Stimulated activated CD8-positive, alpha-beta memory T cell treated with anti-CD3 and anti-CD28 coated beads, Interleukin-7, amount 100 ng/mL, for 1 hour (primary cell): ENCODE measurements at places on chromosomes 12 and 14.

DNA sequence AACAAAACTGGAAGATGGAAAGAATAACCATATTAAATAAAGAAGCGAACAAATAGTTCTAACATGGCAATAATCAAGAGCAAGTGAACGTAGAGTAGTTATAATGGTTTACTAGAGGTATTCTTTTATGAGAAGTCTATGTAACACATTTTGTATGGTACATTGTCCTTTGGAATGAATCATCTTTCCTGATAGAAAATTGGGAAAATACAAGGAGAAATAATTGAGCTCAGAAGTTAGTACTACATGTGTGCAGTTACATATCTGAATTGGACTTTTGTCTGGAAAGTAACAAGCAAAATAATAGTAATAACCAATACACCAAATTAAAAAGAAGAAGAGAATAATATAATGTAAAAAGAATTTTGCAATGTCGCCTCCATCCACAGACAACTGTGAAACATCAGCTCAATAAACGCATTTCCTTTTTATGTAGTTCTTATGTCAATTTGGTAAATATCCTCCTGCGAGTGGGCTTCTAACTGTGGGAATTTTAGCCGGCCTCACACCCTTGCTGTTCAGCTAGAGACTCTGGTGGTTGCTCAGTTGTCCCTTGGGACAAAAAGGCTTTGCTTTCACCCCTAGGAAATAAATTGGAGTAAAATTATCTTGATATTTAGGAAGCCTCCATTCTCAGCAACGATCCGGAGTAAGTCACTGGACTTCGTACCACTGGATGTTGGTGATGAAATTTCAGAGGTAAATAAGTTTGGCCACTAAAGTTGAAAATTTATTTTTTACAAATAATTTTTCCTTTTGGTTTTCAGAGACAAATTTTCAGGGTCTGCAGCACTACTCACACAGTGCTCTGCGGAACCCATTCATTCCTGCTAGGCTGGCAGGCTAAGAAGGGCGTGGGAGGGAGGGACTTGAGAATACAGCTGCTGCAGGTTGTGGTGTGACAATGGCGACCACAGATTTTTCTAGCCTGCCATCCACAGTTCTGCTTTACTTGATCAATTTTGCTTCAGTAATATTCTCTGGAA is 1.1 kb upstream of the TUBA1A start:
- no peak for DNase-seq

- DNase-seq: no peak
These were observed 148.9 kb downstream of the PPM1H start for GRCh38 chr12:62785941-62786559.

DNA sequence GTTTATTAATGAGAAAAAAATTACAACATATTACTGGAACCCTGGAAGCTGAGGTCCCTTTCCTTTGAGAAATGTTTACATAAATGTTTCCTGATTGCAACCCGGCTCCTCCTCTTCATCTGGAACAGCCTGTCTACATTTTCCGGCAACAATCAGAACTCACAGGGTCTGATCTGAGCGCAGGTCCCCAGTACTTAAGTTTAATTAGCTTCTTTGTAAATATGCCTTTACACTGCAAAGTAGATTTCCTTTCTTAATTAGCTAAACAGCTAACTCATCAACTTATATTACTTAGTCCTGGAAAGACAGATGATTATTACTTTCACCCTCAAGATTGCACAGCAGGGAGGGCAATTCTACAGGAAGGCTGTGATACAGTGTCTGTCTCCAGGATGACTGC is 213.0 kb downstream of the MON2 start:
- no peak for DNase-seq

- DNase-seq: no peak
These were observed 5.2 kb downstream of the CCDC85C start for GRCh38 chr14:99598774-99599173.

GRCh38 chr14:88499225-88499624 is 55.6 kb downstream of the PTPN21 start:
- no peak for DNase-seq

GRCh38 chr12:29160230-29160629 is 11.2 kb downstream of the FAR2 start:
- no peak for DNase-seq

GRCh38 chr12:124821252-124822200 is 42.1 kb downstream of the SCARB1 start:
- DNase-seq: no peak

DNA sequence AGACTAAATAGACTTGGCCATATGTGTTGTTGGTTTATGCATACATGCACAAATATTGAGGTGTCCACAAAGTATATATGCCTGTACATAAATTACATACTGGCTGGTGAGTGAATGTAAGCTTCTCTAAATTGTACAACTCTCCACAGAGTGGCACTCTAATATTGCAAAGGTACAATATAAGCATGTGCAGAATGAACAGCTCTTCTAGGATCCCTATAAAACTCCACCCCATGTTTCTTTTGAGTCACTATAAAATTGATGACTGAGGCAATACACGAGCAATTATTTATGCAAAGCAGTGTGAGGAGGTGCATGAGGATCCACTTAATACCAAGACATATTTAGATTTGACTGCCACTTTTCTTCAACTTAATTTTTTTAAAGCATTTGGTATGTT is 172.2 kb downstream of the NAV3 start:
- DNase-seq: no peak

- DNase-seq: no peak
These were observed 88.1 kb upstream of the ETV6 start for GRCh38 chr12:11561411-11561810.

- no peak for DNase-seq
These were observed 28.2 kb upstream of the LRP1-AS start for GRCh38 chr12:57175428-57176138.

DNA sequence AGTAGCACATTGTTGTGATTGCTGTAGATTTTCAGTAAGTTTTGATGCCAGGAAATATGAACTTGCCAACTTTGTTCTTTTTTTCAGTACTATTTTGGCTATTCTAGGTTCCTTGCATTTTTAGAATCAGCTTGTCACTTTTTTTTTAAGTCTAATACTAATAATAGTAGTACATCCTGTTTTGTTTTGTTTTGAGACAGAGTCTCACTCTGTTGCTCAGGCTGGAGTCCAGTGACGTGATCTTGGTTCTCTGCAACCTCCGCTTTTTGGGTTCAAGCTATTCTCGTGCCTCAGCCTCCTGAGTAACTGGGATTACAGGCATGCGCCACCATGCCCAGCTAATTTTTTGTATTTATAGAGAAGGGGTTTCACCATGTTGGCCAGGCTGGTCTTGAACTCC is 16.5 kb downstream of the PWP1 start:
- DNase-seq: no peak

- no peak for DNase-seq
These were observed 54.7 kb downstream of the DICER1 start for GRCh38 chr14:95102680-95103044.

DNA sequence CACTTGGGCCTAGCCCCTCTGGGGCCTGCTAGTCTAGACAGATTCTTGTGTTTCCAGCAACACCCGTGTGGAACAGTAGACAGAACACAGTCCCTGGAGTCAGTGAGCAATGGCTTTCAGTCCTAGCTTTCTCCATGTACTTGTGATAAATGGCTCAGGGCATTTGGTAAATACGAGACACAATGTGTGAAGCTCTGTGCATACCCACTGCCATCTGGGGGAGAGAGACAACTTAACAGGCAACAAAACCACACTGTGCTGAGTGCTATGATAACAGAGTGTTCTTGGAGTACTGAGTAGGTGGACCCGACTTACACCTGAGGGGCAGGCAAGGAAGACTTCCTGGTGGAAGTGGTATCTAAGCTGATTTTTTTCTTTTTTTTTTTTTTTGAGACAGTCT is 86.3 kb upstream of the TBX3 start:
- no peak for DNase-seq

DNA sequence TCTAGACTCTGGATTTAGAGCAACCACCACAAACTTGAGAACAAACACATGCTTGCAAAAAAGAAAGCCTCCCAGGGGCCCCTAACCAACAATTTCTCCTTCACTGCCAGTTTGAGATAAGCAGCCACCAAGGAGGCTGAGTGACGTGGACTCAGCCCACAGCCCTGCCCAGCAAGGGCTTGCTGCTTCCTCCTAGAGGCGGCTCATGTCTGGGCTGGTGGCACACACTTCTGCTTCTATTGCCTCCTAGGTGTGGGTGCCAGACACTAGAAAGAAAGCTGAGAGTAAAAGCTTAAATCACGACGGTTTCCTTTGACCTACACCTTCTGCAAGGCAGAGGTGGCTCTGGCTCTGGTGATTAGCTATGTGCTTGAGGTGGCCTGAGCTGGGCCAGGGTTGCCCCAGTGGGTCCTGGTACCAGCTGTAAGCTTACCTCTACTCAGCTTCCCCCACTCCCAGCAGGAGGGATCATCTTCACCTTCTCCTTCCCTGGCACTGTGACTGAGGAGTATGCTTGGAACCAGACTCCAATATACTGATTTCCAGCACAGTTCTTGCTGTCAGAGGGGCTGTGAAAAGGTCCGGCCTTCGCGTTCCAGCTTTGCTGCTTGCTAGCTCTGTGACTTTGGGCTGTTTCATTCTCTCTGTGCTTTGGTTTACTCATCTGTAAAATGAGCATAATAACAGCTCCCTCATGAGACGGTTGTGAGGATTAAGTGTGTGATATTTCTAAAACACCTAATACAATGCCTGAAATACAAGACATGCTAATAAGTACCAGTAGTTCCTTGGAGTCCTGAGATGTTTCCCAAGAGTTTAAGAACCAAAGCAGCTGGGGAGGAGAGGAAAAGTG is 89.7 kb upstream of the PARP11 start:
- peak; percentile 20 for DNase-seq

- no peak for DNase-seq
These were observed 630.9 kb upstream of the ATXN7L3B start for GRCh38 chr12:73906757-73907156.

DNA sequence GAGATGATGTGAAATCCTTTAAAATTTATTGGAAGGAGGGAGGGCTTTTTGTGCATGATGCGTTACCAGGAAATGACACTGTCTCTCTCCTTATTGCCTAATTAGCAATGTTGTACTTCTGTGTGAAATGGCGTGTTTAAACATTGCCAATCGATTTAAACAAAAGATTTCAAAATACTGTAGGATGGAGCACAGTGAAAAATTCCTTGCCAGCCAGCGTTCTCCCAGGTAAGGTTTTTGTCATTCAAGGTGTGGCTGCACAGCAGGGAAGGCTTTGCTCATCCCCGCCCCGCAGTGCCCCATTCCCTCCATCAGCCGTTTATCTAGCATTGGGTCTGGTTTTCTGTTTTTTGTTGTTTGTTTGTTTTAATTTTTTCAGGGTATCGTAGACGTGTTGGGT is 137.3 kb downstream of the CACNA1C start:
- no peak for DNase-seq

GRCh38 chr12:75738486-75738885 is 227.1 kb upstream of the KRR1 start:
- no peak for DNase-seq

DNA sequence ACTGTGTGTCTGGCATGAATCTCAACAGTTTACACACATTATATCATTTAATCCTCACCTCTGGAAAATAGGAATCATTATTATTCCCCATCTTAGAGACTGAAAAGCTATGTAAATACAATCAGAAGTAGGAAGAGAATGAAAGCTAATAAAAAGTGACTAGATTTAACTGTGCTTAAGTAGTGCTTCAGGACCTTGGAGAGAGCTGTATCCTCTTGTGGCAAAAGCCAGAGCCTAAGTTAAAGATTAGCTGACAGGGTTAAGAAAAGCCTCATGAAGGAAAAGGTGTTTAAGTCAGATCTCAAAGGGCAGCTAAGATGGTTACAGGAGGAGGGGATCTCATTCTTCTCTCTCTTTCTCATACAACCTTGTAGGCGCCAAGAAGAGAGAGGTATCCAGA is 65.3 kb upstream of the TMEM233 start:
- DNase-seq: no peak

DNA sequence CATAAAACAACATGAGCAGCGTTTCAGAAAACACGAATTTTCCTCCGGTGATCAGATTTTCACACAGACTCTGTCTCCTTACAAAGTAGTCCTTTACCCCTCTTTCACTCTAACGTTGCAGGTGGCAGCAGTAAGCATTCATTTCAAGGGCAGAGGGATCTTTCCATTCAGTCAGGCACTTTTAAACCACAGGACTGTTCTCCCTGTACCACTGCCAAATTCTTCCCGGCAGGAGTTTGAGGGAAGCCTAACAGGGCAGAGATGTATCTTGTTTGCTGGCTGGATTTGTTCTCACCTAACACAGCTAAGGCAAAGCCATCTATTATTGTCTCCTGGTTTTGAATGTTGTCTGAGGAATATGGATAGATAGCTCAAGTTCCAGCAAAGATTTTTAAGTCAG is 1187.3 kb upstream of the SEL1L start:
- DNase-seq: no peak

DNA sequence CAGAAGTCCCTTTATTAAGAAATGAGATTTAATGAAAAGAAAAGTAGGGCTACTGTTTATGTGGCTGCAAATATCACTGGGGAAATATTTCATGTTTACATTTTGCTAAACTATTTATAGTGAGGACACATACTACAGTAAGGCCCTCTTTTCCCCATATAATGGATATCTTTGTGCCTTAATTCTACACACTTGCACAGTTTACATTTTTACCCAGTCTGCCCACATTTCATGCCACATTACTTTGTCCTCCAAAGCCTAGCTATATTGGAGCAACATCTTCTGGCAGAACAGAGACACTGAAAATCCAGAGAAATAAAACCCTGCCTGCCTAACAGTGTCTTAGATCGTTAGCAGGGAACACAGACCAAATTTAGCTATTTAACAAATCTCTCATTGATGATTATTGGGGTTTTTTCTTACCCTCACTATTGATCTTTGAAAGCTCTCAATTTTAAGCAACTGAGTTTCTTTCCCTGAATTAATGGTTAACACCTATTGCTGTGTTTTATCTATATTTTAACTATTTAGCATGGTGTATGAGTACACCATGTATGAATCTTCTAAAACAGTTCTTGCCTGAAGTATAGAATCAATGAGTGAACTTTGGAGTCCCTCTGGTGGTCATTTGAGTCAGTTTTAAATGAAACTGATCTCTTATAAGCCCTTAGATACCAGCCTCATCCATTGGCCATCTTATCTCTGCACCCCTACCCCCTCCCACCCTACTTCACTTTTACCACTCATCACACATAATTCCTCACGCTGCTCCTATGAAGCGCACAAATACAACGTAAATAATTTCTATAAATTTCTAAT is 170.2 kb downstream of the BCAT1 start:
- DNase-seq: no peak

DNA sequence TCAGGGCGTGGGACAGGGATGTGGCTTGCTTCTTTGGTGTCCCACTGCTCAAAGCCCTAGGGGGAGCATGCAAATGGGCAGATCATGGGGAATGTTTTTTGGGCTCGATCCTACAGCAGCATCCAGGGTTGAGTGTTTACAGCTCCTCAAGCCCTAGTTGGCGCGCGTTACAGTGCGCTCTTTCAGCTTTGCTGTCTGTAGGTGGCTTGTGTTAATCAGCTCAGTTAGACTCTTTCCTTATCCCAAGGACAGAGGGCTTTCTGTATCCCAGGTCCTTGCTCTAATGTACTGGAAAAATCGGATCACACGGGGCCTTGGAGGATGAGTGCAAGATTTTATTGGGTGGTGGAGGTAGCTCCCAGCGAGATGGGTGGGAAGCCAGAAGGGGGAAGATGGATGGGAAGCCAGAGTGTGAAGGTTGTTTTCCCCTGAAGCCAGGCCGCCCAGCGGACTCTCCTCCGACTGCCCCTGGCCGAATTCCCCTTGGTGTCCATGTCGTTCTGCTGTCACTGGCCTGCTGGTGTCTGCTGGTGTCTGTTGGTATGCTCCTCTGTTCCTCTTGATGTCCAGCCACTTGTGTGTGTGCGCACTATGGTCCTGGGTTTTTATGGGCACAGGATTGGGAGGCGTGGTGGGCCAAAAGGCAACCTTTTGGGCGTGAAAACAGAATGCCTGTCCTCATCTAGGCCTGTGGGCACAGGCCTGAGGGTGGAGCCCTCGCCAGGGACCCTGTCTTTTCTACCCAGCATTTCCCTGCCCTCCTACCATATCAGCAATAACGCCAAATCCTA is 10.7 kb upstream of the TXNRD1 start:
- no peak for DNase-seq
